ENCODE measurements at places on chromosomes 1 and 21.

GRCh38 chr1:147598621-147599361, 57.5 kb downstream of the BCL9 start:
- peak; percentile 20 for DNase-seq

DNA sequence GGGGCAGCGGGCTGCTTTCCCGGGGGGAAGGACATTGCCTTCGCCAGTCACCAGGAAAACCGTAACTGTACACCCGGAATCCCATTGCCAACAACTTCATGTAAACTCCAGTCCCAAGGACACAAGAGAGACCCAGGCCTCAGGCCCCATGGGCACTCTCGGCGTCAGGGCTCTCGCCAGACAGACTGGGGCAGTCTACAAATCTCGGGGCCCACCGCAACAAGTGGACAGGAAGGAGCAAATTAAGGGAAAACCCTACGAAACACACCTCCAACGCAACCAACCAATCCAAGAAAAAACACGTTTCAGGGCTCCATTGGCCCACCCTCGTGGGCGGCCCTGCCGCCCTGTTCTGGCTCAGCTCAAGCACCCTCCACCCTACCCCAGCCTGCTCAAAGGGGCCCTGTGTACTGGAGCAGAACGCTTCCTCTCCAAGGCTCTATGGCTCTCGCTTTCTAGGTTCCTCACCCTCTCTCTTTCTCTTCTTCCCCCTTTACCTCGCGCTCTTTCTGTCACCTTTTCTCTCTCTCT, 4.6 kb upstream of the ZNF678 start:
- DNase-seq = no peak

GRCh38 chr1:246107516-246108277, 399.4 kb downstream of the SMYD3 start:
- DNase-seq = no peak

GRCh38 chr1:197868751-197869489, 33.5 kb upstream of the C1orf53 start:
- DNase-seq = peak; percentile 56

- DNase-seq = no peak
Measured at GRCh38 chr1:53573522-53573921, 114.3 kb downstream of the DMRTB1 start.

DNA sequence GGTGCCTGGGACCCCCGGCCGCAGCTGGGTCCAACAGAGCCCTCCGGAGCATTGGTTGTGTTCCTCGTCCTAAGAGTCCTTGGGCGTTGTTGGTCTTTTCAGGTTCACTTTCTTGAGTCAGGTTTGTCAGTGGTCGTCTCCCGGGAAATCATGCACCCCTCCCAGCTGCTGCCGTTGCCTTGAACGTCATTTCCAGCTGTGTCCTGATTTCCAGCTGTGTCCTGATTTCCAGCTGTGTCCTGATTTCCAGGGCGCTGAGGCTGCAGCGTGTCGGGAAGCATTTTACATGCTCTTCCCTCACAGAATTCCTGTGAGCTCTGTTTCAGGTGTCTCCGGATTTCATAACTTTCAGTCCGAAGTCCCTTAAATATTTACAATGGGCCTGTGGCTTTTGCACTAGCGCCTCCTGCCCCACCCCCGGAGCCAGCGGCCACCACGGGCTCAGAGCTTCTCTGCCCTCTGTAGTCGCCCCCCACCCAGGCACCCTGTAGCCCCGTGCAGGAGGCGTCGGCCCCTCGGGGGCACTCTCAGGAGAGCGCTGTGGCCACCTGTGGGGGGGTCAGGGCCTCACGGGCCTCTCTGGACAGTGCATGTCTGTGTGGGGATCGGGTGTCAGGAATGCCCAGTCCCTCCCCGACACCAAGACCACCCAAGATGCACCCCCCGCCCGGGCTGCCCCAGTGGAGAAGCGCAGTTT, 66.7 kb downstream of the COL18A1 start:
- no peak for DNase-seq

DNA sequence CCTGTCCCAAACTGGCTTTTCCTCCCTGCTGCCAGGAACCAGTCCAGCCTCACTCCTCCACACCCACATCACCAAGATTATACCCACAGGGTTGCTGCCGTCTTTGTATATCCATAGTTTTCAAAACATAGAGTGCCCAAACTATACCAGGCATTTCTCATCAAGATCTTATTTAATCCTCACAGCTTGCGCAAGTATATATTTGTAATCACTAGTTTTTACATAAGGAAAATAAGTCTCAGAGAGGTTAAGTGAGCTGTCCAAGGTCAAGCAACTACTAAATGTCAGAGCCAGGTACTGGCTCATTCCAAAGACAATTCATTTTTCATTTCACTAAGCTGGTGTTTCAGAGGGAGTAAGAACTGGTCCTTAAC, 34.9 kb upstream of the ZNF362 start:
- DNase-seq = no peak

- peak; percentile 6 for DNase-seq
Measured at GRCh38 chr1:175376194-175376593, 183.6 kb upstream of the KIAA0040 start.

DNA sequence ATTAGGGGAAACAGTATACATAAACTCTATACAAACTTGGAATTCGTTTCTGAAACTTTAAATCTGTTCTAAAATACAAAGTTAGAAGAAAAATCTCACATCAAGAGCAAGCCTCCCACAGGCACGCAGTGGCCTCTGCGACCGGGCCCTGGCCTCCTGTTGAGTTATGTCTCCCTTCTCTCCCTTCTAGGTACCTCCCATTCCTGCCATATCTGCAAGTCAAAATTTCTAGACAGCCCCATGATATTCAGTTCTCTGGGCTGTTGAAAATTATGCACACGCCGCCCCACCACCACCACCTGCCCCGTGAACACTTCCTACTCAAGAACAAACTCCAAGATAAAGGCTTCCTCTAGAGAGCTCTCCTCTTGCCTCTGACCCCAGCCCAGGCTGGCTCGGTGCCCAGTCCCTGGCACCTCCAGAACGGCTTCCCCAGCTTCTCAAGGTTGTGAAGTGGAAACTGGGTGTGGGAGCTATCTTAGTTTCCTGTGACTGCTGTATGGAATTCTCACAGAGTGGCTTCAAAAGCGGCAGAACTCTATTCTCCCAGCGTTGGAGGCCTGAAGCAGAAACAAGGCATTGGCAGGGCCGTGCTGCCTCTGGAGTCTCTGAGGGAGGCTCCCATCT, 37.7 kb upstream of the LRP8 start:
- DNase-seq = no peak

GRCh38 chr1:25697435-25698217, 81.0 kb downstream of the MAN1C1 start:
- no peak for DNase-seq

GRCh38 chr1:10694633-10695627, 101.5 kb downstream of the CASZ1 start:
- peak; percentile 77 for DNase-seq

DNA sequence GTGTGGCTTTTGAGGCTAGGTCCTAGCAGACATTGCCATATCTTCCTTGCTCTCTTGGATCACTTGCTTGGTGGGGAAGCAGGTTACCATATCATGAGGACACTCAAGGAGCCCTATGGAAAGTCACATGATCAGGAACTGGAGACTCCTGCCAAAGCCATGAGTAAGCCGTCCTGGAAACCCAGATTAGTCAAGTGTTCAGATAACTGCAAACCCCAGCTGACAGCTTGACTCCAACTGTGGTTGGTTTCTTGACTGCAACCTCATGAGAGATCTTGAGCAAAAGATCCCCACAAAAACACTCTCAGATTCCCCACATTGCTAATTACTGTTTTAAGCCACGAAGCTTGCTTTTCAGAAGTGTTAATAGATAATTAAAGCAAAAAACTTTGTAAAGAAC, 58.6 kb downstream of the CACNA1E start:
- DNase-seq = no peak

GRCh38 chr1:157367091-157367739, 185.1 kb downstream of the FCRL5 start:
- no peak for DNase-seq

GRCh38 chr1:157352817-157353408, 199.4 kb downstream of the FCRL5 start:
- no peak for DNase-seq

DNA sequence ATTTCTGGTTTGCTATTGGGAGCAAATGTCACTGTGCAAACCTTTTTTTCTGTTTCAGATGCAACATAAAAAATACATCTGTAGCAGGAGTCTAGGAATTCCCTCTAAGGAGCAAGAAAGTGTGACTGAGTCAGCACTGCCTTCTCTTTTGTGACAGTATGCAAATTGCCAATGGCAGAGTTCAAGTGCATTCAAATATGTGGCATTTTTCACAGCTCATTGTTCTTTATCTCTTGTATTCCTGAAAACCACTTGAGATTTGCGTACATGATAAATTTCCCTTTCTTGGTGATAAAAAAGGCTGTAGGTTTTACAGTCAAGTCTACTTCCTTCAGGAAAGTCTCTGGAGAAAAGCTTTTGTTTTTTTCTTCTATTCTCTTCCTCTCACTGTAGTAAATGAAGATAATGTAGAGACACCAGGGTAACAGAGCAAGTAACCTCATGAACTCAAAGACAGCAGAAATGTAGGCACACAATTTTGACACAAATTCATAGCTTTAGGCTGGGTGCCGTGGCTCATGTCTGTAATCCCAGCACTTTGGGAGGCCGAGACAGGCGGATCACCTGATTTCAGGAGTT, 129.7 kb upstream of the L1TD1 start:
- DNase-seq = no peak

DNA sequence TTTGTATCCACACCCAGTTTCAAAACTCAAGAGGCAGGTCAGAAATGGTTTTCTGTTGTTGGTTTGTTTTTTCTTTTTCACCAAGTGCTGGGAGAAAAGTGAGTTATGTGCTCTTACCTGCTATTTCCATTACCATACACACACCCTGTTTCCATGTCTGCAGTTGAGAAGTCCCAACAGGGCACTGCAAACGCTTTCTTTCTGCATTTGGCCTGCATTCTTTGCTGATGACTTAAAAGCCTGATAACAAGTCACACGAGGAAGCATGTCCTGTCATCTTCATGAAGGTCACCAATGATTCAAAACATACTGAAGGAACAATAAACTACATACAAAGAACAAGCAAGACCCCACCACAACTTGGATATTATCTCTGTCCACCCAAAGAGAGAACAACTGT, 24.8 kb upstream of the KCNE1 start:
- no peak for DNase-seq

DNA sequence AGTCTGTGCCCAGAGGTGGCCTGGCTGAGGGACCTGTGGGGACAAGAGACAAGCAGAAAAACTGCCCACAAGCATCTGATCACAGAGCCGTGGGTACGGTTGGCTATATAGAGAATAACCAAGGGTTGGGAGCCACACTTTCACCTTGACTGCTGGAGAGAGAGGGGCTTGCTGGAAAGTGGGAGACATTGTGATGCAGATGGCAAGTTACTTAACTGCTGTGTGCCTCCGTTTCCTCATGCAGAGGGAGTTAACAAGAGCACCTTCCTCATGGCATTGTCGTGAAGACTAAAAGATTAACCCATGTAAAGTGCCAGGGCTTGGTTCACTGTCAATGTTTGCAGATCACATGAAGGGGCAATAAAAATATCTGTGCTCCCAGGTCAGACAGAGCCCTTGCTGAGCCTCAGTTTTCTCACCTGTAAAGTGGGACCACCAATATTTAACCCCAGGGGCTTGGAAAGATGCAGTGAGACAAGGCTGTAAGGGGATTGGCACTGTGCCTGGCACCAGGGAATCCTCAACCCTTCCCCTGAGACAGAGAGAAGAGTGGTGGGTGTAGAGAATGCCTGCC, 52.8 kb downstream of the SDC3 start:
- no peak for DNase-seq

- DNase-seq = no peak
Measured at GRCh38 chr1:55443175-55443915, 228.2 kb upstream of the USP24 start.

DNA sequence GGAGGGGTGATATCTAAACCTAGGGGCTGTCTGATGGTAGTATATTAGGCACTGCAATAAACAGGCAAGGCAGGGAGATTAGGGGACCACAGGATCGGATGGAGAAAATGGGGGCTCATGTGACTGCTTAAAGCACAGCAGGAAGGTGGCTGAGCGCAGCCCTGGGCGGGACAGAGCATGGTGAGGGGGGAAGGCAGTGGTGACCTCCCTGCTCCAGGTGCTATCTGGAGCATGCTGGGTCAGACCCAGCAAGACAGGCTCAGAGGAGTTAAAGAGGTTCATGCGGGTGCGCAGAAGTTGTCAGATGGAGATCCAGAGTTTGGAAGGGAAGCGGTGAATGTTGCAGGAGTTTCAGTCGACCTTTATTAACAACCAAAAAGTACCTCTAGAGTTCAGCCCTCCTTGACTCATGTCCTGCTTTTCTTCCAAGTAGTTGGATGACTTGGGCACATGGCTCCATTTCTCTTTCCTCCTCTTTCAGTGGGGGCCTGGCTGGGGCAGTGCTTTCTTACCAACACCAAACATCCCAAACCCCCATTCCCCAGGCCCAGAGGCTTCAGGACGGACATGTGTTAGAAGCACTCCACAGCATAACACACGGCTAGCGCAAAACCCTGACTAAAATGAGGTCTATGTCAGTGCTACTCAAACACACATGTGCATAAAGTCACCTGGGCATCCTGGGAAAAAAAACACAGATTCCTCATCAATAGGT, 41.5 kb downstream of the CAPN9 start:
- no peak for DNase-seq

DNA sequence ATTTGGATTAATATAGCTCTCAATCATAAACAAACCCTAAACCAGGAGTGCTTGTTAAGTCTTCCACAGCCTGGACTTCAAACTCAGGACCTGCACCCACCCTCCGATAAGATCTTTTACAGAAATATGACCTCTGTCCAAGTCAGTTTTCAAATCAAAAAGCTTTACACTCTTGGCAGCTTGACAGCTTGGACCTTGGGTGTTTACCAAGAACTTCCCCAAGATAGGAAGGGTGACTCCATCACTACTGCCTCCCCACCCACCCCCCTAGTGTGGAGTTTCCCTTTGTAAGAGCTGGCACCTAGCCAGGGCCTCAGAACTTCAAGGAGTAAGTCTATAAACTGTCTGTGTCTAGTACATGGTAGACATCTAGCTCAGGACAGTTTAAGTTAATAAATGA, 9.6 kb downstream of the BCAR3 start:
- no peak for DNase-seq

- no peak for DNase-seq
Measured at GRCh38 chr1:17591814-17592430, 52.4 kb downstream of the ARHGEF10L start.

GRCh38 chr1:227946624-227947385, 927 bp downstream of the WNT9A start:
- DNase-seq = peak; percentile 35

- peak; percentile 34 for DNase-seq
Measured at GRCh38 chr1:16162163-16162822, 6.4 kb upstream of the EPHA2 start.

DNA sequence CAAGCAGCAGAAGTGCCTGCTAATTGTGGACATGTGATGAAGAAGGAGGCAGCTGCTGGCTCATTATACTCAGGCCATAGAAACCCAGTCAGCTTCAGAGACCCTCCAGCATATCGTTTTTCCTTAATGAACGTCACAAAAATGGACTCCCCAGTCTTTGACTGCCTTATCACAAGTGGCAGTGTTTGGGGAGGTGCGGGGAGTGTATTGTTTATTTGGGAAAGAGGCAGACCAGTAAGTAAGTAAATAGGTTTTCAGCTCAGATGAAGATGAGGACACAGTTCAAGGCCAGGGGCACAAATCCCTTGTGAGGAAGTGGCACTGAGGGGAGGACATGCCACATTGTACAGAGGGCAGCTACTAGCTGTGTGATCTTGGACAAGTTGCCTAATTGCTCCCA, 43.5 kb upstream of the NRDC start:
- DNase-seq = no peak

- peak; percentile 47 for DNase-seq
Measured at GRCh38 chr1:165424454-165425216, 20.3 kb downstream of the RXRG start.

All from activated CD4-positive, alpha-beta T cell treated with anti-CD3 and anti-CD28 coated beads, Interleukin-2, amount 50 U/mL, for 16 hours (primary cell).